ENCODE measurements at places on chromosomes 1 and 21.

DNA sequence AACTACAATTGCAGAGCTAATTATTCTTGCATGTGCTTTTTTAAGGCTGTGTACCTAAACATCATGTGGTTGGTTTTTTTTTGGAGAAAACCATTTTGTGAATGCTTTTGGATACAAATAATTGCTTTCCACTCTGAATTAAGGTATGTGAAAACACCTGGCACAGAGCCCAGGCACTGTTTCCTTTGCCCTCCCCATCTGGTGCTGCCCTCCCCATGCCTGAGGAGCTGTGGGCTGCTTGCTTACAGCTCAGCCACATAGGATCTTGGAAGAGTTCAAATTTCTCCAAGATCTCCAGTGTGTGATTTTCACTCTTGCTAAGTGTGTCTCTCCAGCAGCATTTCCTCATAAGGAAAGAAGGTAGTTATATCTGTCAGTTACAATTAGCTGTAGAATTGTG lies 27.8 kb downstream of the DNM3 start:
- no peak for DNase-seq

DNA sequence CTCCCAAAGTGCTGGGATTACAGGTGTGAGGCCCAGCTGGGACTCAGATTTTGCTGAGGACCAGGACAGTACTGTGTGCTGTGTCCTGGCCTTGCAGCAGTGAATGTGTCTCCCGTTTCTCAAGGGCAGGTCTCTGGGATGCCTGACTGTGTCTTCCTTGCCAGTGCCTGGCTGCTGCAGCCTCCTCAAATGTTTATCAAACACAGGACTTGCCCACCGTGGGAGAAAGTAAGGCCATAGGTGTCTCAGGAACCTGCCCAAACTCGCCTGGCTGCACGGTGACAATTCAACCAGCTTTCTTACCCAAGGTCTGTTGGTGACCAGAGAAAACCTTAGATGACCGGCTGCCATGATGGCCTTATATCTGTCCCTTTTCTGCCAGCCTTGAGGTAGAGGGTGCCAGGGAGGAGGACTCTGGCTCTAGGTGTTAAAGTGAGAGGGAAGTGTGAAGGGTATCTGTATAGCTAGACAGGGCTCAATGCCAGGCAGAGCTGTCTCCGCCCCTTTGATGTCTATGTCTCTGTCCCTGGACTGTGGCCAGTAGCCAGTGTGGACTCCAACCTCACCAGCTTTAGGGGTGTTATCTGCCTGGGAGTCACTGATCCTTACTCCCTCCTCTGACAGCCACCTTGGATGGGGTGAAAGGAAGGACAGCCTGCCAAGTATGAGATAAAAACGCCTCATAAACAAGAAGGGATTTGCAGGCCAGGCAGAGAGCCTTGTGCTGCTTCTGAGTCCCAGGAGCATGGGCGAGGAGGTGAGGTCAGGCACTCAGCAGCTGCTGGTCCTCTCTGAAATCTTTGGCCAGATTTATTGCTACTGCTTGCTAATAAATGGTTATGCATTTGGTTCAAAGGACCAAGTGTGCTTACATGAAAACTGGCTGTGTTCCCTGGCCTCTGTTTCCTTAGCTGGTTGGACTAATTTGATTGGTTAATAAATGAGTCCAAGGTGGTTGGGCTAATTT lies 22.3 kb downstream of the IL6R start:
- no peak for DNase-seq

- DNase-seq = no peak
These were observed 104.1 kb downstream of the CDC42BPA start for GRCh38 chr1:227214207-227214606.

DNA sequence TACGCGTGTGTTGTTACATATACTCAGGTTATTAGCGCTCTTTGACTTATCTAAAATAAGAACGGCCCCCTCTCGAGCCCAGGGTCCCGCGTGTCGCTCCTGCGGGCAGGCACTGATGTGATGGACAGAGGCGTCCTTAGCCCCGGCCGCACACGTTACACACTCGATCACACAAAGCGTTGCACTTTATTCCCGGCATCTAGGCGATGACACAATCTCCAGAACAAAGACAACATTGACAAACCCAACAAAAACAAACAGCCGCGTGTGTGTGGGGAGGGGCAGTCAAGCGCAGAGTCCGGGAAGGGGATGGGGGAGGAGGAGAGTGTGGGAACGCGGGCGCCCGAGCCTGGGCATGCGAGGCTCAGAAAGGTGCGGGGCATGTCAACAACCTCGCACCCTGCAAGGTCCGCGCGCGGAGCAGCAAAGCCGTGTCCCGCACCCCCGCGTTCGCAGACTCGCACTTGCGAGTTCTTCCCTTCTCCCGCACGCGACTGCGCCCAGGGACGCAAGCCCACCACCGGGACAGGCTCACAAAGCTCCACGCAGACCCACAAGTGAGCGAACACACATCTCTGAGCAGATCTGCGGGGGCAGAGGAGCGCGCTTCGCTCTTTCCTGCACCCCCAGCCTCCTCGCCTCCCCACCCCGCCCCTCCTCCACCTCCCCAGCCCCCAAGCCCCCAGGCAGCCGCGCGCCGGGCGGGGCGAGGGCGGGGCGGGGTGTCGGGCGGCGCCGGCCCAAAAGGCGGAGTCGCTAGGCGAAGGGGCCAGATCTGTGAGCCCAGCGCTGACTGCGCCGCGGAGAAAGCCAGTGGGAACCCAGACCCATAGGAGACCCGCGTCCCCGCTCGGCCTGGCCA lies at the start of gene EFNA1:
EFNA1 (plus strand) TSS at position 772 of the 862 bp plus-strand sequence. CDS start 102 bp downstream, outside the sequence.
- peak; percentile 89 for DNase-seq

DNA sequence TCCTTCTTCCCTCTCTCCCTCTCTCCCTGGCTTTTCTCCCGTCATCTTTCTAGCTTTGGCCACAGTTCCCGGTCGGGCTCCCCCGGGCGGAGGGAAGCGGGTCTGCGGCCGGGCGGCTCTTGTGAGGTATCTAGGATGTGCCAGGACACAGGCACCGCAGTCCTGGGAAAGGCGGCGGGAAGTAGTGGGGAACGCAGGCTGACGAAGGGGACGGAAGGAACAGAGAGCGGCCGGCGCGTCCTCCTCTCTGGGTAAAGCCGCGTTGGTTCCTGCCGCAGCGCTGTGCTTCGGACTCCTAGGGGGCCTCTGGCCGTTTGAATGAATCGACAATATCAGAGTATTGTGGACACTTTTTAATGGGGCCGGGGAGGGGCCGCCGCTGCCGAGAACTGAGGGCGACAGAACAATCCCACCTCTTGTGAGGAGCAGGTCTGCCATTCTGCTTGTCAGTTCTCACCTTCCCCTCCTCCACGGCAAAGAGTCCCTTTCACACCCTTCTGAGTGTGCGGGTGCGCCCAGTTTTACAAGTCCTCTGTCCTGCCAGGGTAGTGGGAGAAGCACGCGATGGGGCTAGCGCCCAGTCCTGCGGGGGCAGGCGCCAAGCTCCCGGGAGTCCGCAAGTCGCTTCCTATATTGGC lies 1.2 kb upstream of the LHX9 start:
- DNase-seq = peak; percentile 88

- DNase-seq = peak; percentile 88
These were observed 172.2 kb upstream of the IRF2BP2 start for GRCh38 chr1:234782105-234782751.

DNA sequence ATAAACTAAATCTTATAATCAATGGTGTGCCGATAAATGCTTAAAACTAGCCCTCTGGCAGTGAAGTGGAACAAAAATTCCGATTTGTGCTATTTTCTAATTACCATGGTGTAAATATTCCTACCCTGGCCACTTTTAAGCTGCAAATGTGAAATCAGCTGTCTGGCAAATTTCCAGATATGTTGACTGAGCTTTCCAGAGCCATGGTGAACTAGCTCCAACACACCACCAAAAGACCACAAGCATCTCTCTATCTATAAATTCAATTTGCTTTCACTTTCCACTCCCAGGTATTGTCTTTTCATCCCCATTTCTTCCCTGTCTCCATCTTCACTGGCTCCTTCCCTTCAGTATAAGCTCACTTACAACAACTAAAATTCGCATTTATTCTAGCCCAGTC lies 152.3 kb upstream of the RGS18 start:
- DNase-seq = no peak

DNA sequence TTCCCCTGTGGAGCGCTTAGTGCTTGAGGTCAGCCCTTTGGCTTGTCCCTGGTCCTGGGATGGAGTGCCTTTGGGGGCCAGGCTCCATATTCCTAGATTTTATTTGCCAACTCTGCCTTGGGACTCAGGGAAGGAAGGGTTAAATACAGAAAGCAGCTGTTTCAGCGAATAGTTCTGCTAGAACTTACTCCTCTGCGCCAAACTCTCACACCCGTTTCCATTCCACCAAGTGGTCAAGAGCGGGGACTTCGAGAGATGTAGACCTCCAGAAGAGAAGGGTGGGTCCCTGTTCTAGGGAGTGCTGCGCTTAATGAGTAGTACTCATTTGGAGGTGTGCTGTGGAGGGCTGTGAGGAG lies 704 bp upstream of the TOMM40L start:
- DNase-seq = no peak

DNA sequence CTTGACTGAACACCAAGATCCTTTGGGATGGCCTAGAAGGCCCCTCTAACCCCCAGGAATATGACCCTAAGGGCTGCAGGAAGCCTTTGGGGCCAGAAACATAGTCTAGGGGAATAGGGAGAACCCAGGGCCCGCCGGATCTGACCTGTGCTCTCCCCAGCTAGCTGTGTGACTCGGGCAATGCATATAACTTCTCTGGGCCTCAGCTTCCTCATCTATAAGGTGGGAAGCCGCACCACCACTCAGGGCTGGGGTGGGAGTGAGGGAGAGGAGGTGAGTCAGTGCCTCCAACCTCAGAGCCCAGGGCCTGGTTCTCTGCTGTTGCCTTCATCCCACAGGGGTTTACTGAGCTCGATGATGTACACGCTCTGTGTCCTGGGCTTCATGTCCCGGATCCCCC lies 434.4 kb downstream of the PTPRU start:
- peak; percentile 6 for DNase-seq
